ENCODE measurements at places on chromosomes 1 and 21. TPM values are rescaled to one million over a fixed set of nuclear protein-coding genes. Genes with fewer than 3 reads are reported as not detected.

MROH7 gene
- 0.22 TPM for total RNA-seq

COL8A2 gene
- 0.26 TPM for total RNA-seq

DNA sequence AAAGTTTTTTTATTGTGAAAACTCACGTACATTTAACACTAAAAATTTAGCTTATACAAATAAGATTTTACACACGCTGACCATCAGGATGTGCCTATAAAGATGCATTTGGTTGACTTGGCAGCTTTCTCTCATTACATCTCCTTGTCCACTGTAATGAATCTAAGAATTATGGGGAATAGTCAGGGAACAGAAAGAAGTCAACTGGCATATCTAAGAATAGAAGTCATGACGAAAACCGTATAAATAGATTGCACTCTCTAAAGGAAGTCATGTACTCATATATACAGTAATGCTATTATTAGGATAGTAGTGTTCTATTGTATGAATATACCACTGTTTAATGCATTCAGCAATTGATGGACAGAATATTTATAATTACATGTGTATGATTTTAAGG, 575.8 kb upstream of the B3GALT2 start:
- H3K27ac ChIP-seq = no peak overlapping the region
- no peaks in the 10 kb centered on the region for H3K4me1 ChIP-seq
- H3K4me3 ChIP-seq = no peak overlapping the region
- H3K36me3 ChIP-seq = no peaks in the 10 kb centered on the region

GRCh38 chr1:222301652-222302051, 246.3 kb downstream of the HHIPL2 start:
- no peak overlapping the region for H3K4me3 ChIP-seq
- H3K36me3 ChIP-seq = no peaks in the 10 kb centered on the region
- H3K27me3 ChIP-seq = no peaks in the 10 kb centered on the region
- H3K4me1 ChIP-seq = no peaks in the 10 kb centered on the region
- H3K27ac ChIP-seq = no peak overlapping the region
- DNase-seq = no peak

All from CD4-positive, alpha-beta memory T cell (primary cell).